Bronchus fibroblast of lung (primary cell): ENCODE measurements at places on chromosomes 7 and 10. TPM values are rescaled to one million over a fixed set of nuclear protein-coding genes. Genes with fewer than 3 reads are reported as not detected.

Gene PRLHR
- total RNA-seq: not detected in 2 replicates

Gene STEAP1B
- 23.0 and 24.7 TPM in 2 replicates for total RNA-seq

Gene TMEM236
- not detected in 2 replicates for total RNA-seq

Gene RNF32
- 0.45 and 2.0 TPM in 2 replicates for total RNA-seq

Gene HEPACAM2
- total RNA-seq: not detected in 2 replicates
